Neural crest cell (in vitro differentiated cells): ENCODE measurements at places on chromosomes 11 and 22.

GRCh38 chr11:3786781-3787428, 10.4 kb downstream of the NUP98 start:
- no peak for DNase-seq

GRCh38 chr11:1564535-1565172, 7.4 kb downstream of the DUSP8 start:
- no peak for DNase-seq

DNA sequence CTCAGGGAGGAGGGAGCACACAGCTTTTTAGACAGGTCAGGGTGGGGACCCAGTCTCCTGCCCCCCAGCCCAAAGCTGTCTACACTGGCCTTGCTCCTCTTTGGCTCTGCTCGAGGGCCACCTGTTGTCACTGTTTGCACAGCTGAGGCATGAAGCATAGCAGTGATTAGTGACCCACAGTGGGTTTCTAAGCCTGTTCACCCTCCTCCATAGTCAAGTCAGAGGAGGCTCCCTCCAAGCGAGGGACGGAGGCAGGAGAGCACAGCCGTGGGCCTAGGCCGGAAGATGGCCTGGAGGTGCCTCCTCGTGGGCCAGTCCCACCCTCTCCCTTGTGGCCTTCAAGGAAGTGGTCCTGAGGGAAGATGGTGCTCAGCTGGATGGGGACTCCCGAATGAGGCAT, 241.1 kb downstream of the GRIK4 start:
- no peak for DNase-seq

- no peak for DNase-seq
Measured at GRCh38 chr11:129557421-129557820, 181.8 kb downstream of the BARX2 start.

DNA sequence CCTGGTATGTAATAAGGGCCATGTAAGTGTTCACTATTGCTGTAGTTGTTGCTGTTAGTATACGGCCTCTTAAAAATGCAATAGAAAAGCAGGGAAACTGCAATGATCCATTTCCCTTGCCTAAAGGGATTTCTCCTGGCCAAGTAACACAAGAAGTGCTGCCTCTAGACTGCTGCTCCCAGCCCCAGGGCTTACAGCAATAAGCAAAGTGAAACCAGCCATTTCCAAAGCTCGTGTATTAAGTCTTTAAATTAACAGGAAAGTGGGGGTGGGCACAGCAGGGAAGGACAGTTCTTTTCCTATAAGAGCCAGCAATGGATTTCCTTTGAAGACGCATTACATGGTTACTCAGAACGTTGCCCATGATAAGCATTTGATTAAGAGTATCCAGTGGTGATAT, 36.9 kb upstream of the WT1 start:
- no peak for DNase-seq

DNA sequence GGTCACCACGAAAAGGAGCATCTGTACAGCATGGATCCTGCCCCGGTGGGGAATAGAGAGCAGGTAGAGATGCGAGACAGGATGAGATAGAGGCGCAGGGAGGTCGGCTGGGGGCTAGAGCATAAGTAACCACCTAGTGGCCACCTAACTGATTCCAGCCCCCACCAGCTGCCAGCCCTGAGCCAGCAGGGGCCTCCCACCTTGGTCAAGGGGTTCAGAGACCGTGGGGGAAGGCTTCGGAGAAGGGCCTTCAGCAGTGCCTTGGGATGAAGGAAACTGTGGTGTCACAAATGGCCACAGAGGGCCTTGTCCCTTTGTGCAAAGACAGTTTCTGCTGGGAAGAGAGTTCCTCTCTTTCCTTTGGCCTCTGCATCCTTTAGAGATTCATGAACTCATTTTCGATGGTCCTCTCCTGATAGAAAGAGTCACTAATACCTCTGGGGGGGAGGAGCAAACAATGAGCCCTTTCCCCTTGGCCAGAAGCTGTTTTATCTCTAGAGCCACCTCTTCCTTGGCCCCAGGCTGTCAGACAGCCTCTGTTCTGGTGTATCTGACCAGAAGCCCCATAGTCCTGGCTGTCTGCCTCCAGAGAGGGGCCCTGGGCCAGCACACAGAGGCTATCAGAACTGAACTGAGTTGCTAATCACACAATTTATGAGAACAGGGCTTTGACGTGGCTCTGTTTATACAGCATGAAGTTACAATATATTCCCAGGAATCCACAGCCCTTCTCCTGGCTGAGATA, 146.0 kb downstream of the PARVA start:
- no peak for DNase-seq

DNA sequence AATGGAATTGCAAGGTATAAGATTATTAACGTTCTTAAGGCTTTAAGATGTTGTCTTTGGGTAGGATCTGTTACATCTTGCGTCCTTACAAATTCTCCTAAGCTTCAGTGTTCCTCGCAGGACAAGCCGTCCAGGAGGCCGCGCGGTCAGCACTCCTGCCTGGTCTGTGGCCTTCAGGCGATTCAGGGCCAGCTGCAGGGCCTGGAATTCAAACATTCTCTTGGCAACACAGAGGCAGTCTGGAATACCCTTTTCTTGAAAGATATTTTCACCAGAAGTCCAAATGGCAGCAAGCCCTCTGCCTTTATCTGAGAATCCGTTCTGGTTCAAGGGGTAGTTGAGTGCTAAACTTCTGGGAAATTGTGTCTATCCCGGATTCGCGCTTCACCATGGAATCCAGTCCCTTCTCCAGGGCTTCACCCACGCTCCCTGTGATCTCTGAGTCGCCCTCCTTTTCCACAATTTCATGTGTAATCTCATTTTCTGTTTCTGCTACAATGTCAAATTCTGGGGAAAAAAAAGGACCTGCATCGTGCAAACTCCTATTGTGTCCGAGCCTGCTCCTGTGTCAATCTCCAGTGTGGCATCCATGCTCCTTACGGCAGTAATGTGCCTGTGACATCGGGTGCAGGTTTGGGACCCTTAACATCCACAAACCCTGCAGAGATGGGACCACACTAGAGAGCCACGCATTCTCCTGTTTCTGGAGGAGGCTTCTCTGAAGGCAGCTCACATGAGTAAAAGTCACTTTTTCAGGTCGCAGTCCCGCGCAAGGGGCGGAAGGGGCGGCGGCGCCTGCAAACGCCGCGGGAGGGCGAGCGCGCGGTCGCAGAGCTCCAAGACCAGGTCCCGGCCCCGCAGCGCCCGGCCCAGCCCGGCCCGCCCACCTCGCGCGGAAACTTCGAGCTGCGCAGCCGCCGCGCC, 25.4 kb upstream of the SORL1 start:
- peak; percentile 26 for DNase-seq

DNA sequence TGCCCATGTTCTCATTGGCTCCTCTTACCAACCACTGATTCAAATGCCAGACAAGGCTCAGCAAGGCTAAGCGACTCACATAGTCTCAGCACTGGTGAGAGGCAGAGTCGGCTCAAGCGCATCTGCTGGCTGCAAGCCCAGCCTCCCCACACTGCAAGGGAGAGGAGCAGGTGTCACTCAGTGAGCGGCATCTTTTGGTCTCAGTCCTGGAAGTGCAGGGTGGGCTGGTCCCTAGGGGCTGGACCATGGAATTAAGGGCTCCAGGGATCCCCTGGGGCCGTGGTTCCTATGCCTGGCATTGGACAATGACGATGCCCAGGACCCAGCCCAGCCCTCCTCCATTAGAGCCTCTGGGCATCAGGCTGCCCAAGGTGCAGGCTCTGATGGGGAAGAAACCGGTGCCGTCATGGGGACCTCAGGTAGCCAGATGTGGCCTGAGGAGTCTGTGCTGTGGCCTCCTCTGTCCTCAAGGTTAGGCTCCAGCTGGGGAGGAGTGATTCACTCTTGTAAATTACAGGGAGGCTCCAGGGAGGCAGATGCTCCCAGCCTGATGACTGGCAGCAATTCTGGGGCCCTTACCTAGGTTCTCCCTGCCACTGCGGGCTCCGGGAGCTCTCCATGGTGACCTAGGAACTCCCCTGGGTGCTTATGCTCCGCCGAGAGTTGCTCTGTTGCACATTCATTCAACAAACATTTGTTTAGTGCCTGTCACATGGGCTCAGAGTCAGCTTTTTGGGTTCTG, 28.0 kb downstream of the FADS2 start:
- DNase-seq: no peak

DNA sequence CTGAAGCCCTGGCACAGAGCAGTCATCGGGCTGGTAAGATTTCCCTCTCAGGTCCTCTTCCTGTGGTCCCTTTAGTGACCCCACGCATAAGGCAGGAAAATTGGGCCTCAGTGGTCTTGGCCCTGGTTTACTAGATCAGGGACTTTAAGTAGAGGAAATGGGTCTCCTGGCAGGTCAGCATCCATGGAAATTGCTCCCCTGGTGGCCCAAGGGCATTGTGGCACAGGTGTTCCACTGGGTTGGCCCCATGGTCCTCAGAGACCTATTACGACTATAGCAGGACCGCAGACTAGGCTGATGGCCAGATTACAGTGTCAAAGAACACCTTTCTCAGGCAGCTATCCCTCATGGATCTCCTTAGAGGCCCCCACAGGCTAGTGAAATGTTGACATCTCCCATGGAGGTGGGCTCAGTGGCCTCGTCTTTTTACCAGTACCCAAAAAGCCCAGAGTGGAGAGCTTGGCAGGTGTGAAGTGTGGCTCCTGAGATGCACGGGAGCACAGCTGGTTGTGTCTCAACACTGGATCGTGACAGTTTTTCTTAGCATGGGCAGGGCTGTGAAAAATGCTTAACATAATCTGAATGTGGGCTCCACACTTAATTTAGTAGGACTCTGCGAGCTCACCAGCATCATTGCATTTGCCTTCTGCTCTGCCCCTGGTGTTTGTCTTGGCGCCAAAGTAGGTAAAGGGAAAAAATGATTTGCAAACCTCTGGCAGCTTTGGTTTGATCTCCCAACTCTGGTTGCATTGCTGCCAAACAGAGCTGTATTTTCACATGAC, 74.2 kb downstream of the ZBTB16 start:
- no peak for DNase-seq

DNA sequence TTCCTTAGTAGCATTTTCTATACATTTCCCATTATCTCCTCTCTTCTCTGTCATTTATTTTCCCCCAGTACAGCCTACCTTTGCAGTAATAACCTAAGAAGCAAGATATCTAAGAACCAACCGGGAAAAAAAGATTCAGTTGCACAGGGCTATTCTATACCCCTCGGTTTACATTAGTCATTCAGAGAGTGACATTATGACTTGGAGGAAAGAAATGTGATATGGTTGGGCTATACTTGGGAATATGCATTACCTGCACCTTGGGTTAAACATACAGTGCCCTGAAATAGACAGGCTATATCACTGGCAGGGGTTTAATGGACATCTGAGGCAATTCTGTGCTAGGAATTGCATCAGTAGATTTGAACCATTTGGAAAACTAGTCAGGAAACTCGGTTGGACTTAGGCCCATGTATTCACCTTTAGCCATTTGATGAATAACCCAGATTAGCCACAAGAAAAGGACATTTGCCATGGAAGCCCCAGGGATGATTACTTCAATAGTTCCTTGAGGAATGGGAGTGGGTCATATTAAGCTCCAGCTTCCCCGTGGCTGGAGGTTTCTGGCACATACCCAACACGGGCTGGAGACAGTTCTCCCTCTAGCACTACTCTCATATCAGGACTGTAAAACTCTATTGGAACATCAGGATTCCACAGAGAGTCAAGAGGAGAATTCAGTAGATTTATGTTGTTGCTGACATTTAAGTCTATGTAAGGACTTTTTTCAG, 973.2 kb downstream of the NTM start:
- no peak for DNase-seq

- DNase-seq: no peak
Measured at GRCh38 chr22:38607680-38608079, 37.7 kb upstream of the DMC1 start.
